ENCODE measurements at places on chromosomes 6 and 20.
A peak's percentile ranks its signal among the peaks of the same experiment; 100 is the strongest.

DNA sequence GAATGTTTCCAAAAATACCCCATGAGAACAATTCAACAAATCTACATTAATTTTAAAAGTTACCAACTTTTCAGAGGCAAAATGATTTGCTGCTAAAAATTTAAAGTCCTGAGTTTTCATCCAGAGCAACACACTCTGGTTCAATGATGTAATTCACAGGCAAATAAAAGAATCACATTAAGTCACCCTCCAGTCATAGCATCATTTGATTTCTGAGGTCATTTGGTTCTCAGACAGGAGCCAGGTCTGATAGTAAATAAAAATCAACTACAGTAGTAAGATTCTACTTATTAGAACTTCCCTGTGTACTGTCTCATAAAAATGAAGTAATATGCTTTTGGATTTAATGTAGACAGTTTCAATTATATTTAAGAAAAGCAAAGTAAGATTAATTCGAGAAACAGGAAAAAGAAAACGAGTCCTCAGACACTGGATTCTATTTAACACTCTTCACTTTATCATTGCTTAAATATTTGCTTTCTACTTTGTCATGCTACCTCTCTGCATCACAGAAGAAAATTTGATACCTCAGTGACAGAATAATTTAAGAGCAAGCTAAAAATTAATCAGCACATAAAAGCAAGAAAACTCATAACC lies 25.8 kb downstream of the MAP7 start:
- no peak overlapping the region for H3K4me3 ChIP-seq
- no peaks in the 10 kb centered on the region for H3K36me3 ChIP-seq
- no peaks in the 10 kb centered on the region for H3K27me3 ChIP-seq
- H3K4me1 ChIP-seq: peaks cover 9% of the 10 kb centered on the region
- no peak for DNase-seq

- no peak for DNase-seq
- no peak overlapping the region for H3K4me3 ChIP-seq
- H3K4me1 ChIP-seq: no peaks in the 10 kb centered on the region
- H3K27ac ChIP-seq: no peak overlapping the region
- no peaks in the 10 kb centered on the region for H3K27me3 ChIP-seq
Observed at GRCh38 chr6:12546410-12547002, 170.1 kb upstream of the PHACTR1 start.

DNA sequence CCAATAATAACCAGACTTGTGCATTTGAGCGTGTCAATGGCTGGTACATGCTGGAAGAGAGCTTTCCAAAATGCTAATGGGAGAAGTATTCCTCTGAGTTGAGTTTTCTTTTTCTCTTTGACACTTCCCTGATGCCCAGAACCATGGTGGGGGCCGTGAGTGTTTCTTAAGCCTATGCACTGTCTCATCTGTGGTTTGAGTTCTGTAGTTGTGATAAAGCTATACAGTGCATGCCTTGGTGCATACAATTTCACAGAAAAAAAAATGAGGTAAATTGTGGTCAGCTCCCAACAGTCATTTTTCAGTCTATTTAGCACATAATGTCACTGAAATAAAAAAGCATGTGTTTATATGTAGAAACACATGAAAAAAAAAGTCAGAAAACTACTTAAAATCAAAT lies 204.8 kb downstream of the HDGFL1 start:
- H3K27ac ChIP-seq: no peak overlapping the region
- H3K36me3 ChIP-seq: no peaks in the 10 kb centered on the region
- H3K4me1 ChIP-seq: no peaks in the 10 kb centered on the region

- DNase-seq: no peak
- no peak overlapping the region for H3K4me3 ChIP-seq
- no peak overlapping the region for H3K27ac ChIP-seq
- peaks cover 6% of the 10 kb centered on the region for H3K4me1 ChIP-seq
Observed at GRCh38 chr20:24109008-24109407, 120.4 kb upstream of the GGTLC1 start.

DNA sequence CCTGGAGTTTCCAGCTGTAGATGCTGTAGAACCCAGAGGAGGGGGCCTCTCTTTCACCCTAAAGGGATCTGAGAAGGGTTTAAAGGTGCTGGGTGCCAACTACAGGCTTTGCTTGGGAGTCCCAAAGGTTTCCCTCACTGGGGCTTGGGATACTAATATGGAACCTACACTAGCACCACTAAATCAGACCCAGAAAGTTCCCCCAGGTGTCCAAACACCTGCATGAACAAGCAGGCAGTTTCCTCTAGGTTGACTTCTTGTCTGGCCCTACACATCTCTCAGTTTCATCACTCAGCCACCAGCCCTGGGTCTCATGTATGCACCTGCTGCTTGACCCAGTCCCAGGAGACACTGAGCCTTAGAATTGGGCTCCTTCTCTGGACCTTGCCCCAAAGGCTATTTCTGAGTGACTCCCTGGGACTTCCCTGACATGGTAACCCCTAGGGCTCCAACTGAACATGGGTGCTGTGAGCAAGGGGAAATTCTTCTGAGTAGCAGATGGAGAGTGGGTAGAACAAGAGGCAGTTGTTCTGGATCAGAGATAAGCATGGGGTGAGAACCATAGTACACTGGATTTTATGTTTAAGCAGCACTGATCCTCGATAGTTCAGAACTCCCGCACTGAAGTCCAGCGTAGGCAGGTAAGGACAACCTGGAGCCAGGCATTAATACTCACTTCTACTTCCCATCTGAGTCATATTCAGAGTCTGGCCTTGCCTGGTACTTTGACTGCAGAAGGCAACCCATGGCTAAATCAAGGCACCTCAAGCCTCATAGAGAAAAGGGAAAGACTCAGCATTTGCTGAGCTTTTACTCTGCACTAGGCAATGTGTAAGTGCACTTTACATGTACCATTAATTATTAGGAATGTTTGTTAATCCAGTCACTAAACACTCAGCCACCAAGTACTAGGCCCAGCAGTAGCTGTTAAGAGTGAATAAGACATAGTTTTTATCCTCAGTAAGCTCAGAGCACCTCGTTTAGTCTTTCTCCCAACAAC lies 16.8 kb downstream of the BCL2L1 start:
- DNase-seq: no peak
- peaks cover 91% of the 10 kb centered on the region for H3K4me1 ChIP-seq
- H3K27me3 ChIP-seq: no peaks in the 10 kb centered on the region
- H3K4me3 ChIP-seq: no peak overlapping the region

DNA sequence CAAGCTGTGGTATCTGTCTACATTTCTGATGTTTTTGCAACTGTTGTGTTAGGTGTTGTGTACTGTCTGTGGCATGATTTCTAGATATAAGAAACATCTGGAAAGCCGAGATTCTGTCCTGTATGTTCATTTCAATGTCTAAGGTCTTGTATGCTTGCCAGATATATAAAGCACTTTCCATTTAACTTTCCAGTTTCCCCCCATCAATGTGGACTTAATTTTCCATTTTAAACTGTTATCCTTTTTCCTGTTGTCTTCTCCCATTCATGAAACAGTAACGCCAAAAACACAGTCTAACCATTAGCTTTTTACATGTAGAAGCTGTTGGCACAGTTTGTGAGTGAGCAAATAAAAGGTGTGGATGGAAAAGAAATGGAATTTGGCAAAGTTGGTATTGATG lies 181.6 kb downstream of the FARS2 start:
- H3K27me3 ChIP-seq: no peaks in the 10 kb centered on the region
- no peak overlapping the region for H3K4me3 ChIP-seq
- H3K4me1 ChIP-seq: no peaks in the 10 kb centered on the region
- DNase-seq: no peak
- H3K36me3 ChIP-seq: no peaks in the 10 kb centered on the region

- H3K27ac ChIP-seq: no peak overlapping the region
- no peak overlapping the region for H3K4me3 ChIP-seq
Observed at GRCh38 chr6:40517654-40518053, 69.5 kb downstream of the LRFN2 start.

DNA sequence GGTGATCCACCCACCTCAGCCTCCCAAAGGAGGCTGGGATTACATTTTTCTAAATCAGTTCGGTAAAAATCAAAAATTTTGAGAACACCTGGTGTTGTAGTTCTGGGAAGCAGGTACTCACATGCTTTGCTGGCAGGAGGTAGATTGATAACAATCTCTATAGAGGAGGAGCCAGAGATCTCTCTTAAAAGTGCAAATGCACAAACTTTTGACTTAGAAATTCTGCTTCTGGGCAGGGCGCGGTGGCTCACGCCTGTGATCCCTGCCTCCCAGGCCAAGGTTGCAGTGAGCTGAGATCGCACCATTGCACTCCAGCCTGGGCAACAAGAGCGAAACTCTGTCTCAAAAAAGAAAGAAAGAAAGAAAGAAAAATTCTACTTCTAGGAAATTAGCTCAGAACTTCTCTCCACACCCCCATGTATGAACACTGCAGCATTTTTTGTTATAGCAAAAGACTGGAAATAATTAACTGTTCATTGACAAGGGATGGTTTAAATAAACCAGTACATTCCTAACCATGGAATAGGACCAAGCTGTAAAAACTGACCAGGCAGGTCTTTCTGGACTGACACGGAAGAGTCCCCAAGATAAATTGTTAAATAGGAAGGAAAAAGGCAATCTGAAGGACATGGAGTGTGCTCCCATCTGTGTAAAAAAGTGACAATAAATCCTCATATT lies 14.4 kb upstream of the TRIB3 start:
- no peaks in the 10 kb centered on the region for H3K36me3 ChIP-seq
- peak; percentile 65 for DNase-seq
- H3K27me3 ChIP-seq: no peaks in the 10 kb centered on the region

All from Caco-2 (cell line).